ENCODE measurements at places on chromosomes 1 and 21.

DNA sequence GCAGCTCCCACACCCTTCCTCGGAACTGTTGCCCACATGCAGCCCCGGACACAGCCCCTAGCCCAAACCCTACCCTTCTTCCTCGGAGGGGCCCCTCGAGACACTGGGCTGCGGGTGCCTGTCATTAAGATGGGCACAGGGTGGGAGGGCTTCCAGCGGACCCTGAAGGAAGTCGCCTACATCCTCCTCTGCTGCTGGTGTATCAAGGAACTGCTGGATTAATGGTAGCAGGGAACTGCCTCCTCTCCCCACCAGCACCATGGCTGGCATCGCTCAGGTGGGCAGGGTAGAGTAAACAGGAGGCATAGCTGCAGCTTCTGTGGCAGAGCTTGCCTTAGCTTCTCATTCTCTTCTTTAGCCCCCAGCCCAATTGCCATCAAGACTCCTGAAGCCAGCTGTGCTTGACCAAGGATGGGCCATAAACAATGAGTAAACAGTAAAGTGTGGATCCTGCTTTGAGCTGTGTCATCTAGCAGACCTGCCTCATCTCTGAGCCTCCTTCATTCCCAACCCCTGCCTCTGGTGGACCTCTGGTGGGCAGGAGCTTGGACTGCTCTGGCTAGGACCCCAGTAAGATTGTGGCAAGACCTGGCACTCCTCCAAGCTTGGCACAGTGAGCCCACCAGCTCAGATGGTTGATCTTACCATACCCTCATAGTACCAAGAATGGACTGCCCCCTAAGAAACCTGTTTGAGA is at the start of gene LENEP:
TSS of gene LENEP (plus strand) at position 15 of the 697 bp plus-strand sequence. CDS start at position 37, 22 bp downstream.
- DNase-seq: no peak

DNA sequence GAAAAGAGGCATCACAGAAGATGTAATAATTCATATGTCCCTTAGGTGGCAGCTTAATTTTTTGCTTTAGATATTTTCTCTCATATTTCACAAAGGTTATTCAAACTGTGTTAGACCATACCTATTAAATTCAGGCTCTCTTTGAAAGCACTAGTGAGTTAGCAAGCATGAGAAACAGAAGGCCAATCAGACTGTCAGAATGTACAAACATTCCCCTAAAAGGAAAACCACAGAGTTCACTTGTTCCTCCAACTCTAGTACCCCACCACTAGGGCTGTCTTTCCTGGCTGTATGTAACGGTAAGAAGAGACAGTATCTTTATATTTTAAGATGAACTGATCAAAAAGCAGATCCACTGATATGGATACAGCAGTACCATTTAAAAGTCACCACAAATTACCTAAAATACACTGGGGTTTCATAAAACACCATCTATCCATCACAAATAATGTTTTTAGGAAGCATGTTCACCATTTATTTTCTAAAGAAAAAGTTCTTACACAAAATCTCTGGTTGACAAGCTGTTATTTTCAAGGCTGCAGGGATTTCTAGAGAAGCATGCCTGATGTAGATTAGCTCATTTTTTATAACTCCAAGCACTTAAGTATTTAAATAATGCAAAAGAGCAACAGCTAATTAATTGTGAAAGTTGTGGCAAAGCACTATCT is 1.8 kb downstream of the ARPC5 start:
- no peak for DNase-seq

DNA sequence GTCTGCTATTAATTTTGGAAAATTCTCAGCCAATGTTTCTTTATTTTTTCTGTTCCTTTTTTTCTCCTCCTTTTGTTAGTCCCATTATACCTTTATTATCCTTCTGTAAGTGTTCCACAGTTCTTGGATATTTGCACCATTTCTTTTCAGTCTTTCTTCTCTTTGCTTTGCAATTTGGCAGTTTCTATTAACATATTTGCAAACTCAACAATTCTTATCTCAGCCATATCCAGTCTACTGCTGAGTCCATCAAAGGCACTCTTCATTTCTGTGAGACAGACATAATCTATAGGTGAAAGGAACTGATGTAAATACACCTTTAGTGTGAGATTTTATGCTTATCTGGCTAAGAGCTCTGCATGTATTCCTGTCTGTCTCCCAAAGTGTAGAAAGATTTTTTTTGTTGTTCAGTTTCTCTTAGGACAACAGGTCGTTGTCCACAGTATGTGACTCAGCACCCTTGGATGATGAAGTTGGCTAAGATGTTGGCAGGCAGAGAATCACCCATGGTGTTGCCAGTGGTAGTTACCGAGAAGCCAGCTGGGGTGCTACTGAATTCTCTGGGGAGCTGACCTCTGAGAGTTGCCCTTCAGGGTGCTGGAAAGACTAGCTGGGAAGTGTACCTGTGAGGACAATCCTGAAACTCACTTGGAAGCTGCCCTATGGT is 38.4 kb downstream of the LEPR start:
- no peak for DNase-seq

- DNase-seq: no peak
These were observed 90.7 kb downstream of the GALNT2 start for GRCh38 chr1:230157420-230158390.

GRCh38 chr1:68211761-68212380 is 20.5 kb downstream of the WLS start:
- DNase-seq: no peak

- DNase-seq: no peak
These were observed 673.0 kb downstream of the USP25 start for GRCh38 chr21:16402752-16403151.

Measured in stimulated activated CD8-positive, alpha-beta memory T cell treated with anti-CD3 and anti-CD28 coated beads, Interleukin-7, amount 100 ng/mL, for 1 hour (primary cell).